DMS 273 treated with DMSO at 0.1 percent for 48 hours (cell line): ENCODE measurements at places on chromosomes 5 and 9.

DNA sequence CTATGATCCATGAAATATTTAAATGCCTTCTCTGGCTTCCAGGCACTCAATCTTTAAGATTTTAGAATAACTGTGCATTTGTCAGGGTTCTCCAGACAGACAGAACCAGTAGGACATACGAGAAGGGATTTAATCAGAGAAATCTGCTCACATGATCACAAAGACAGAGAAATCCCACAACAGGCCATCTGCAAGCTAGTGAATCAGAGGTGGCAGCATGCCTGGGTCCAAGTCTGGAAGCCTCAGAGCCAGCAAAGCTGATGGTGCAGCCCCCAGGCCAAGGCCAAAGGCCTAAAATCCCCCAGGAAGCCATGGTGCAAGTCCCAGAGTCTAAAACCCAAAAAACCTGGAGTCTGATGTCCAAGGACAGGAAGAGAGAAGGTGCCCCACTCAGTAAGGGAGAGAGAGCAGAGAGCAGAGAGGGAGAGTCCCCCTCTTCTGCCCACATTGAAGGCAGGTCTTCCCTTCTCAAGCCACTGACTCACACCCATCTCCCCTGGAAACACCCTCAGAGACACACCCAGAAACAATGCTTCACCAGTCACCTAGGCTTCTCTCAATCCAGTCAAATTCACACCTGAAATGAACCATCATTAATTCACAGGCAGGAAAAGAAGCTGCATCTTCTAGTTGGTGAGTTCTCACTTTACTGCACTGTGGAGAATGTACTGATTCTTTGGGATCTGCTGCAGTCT lies 48.7 kb downstream of the CAMSAP1 start:
- no peak for DNase-seq

DNA sequence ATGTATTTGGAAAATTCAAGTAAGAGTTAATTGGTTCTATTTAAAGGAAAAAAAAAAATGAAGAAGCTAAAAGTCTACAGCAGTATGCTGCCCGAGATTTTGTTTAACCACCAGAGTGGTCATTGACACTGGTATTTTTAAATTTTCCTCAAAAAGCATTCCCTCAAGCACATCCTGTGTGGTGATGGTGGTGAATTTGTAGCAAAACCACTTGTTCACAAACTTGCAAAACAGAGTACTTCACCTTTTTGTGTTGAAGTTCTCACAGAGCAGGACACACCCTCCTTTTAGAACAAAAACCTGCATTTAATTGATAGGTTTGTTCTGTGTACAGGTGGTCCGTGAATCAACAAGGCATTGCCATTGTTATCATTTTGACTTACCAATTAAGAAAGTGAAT lies 374.2 kb downstream of the EFNA5 start:
- no peak for DNase-seq

GRCh38 chr5:171961117-171961516 lies 45.3 kb downstream of the FBXW11 start:
- DNase-seq, result no peak

GRCh38 chr9:23736293-23736692 lies 89.7 kb downstream of the ELAVL2 start:
- no peak for DNase-seq

DNA sequence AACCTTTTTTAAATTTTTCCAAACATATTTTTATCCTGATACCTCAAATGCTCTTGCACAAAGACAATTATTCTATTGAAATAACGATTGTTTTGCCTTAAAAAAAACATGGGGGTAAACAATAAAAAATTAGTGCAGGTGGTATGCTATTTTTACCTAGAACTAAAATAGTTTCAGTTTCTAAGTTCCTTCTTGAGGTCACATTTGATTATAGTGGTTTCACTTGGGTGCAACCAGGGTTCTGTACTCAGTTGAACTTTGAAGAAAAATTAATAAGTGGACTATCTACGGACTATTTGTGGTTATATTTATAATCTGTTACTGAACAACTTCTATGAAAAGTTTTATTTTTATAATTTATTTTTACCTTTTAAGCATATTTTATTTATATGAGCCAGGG lies 387.1 kb upstream of the IZUMO3 start:
- DNase-seq, result no peak

DNA sequence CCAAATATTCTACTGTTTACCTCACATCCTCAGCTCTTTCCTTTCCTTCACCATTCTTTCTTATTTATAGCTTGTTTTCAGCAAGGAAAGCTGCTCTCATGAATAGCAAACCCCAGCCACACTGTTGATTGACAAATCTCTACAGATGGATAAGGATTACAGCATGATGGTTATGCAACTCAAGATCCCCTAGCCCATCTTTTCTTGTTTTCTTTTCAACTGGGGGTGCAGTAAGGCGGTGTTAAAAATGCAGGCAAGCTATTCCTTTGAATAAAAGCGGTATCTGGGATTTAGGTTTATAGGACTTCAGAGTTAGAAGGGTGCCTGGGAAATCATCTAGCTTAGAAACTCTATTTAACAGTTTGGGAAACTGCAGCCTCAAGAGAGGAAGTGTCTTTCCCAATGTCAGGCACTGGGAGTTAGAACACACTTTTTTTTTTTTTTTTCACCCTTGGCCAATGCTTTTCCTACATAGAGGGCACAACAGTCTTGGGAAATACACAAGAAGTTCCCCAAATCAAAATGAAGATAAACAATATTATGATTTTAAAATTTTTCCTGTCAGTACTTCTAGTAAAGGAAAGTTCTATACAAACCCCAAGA lies 2.6 kb downstream of the SPARC start:
- DNase-seq, result no peak

GRCh38 chr5:1325870-1326531 lies 18.9 kb downstream of the CLPTM1L start:
- DNase-seq, result no peak

DNA sequence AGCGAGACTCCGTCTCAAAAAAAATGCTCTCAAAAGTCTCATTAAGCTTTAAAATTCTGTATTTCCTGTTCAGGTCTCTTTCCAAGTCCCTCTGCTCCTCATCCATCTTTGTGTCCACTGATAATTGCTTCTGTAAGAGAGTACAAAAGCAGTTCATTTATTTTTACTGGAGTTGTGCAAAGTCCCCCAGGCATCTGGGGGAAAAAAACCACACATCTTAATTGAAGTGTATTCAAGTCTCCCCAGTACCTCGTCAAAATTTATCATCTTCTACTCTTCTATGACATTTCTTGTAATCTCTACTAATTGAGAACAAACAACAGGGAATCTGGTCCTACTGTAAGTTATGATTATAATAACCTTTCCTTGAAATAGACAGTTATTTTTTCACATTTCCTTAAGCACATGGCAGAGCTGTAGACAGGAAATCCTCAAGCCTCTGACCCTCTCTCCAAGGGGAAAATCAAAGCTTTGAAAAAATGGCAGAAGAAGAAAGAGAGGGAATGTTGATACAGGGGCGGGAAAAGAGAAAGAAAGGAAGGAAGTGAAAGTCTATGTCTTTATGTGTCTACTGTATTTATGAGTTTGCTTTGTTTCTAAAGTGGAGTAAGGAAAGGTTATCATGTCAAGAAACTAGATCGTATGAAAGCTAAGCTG lies 51.5 kb downstream of the RAI14 start:
- DNase-seq, result no peak

GRCh38 chr9:131609099-131609830 lies 63.9 kb downstream of the PRRT1B start:
- no peak for DNase-seq

GRCh38 chr9:131627648-131628458 lies 82.5 kb downstream of the PRRT1B start:
- no peak for DNase-seq

DNA sequence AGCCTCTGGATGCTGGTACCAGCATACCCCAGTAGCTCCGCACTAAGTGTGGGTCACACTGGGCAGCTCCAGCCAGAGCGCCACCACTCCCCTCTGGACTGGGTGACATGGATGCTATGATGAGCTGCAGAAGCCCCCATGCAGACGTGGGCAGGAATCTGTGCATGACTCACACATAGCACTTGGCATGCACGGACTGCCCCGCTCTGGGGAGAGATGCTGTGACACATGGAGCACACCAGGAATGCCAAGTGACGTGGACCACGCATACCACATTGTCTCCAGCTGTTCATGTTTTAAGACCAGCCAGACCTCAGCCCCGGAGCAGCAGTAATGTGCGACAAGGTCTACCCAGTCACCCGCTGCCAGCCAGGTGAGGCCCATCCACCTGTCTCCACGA lies 64.1 kb downstream of the SEMA4D start:
- no peak for DNase-seq
